Activated CD4-positive, alpha-beta T cell treated with anti-CD3 and anti-CD28 coated beads, Interleukin-10, Interleukin-2, amounts not matched to agents 100 ng/mL and 50 ng/mL, durations not matched to agents 16 hours and 8 hours (primary cell): ENCODE measurements at places on chromosomes 7 and 10.

- no peak for DNase-seq
These were observed 92.4 kb upstream of the KMT2E start for GRCh38 chr7:104921596-104921995.

DNA sequence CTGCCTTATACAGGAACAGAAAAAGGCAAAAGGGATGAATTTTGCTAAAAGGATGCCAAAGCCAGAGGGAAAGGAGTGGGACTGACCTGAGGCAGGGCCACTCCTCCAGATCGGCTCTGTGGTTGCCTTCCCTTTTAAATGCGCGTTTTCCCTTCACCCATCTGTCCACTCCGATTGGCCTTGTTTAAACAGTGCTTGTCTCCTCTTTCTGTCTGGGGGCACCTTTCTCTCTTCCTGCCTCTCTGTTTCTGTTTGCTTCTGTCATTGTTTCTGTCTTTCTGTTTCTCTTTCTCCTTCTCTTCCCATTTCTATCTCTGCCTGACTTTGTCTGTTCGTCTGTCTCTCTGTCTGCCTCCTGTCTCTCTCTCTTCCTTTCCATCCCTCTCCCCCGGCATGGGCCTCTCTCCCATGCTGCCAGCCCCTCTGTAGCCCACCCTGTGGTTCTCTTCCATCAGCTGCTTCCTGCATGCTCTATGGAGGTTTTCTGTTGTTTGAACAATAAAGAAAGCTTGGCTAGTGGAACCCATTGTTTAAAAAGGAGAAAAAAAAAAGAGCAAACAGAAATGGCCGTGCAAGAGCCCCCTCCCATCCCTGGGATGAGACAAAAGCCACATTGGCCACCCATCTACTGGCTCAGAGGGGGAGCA lies 29.5 kb upstream of the HSPB1 start:
- no peak for DNase-seq

DNA sequence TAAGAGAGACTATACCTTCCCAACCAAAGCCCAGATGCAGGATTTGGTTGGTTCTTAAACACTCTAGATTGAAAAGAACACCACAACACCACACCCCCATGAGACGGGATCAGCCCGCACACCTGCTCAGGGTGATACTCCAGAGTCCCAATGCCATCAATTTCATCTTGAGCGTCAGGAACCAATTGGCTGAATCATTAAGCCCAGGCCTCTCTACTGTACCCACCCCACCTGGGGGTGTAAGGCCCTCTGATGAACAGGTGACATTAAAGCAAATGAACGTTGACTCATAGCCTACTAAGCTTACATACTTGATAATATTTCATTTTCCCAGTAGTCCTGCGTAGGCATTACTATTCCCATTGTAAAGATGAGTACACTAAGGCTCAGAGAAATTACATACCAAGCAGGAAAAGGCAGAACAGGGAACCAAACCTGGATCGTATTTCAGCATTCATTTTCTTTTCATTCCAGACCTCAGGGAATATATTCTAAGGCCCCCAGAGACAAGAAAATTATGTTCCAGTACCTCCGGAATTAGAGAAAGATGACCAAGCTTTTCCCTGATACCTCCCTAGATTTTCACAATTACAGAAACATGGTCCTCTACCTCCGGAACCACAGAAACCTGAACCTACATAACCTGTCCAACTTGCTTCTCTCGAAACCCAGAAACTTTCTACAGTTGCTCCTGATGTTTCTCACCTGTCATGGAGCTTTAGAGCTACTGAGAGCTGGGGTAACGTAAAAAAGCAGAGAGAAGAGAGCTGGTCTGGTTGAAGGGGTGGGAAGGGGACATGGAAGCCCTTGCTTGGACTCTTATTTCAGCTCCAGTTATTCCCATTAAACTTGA lies 43.1 kb upstream of the KDM7A start:
- no peak for DNase-seq

- DNase-seq: no peak
These were observed 77.3 kb upstream of the SVIL start for GRCh38 chr10:29712108-29712507.

- DNase-seq: no peak
These were observed 33.0 kb upstream of the NOBOX start for GRCh38 chr7:144436500-144436899.

GRCh38 chr10:53886325-53887300 lies 914.4 kb downstream of the PCDH15 start:
- no peak for DNase-seq

- no peak for DNase-seq
These were observed 165.6 kb upstream of the PRR15 start for GRCh38 chr7:29398011-29398410.

- no peak for DNase-seq
These were observed 115.4 kb downstream of the RPS24 start for GRCh38 chr10:78148961-78149612.

DNA sequence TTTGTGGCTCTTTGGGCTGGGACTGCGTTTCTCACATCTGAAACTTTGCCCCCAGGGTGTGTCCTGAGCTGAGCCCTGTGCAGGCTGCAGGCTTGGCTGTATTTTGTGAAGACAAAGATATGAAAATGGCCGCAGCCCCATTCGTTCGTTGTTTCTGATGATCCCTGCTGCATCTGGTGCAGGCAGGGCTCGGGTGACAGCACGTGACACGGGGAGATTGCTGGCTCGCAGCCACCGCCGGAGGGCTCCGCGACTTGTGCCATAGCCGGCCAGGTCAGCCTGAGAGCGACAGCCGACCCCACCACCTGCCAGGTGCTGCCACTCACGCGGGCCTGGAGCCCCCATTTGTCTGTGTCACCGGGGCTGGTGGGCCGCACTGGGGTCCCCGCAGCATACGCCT lies 81.3 kb downstream of the ZRANB1 start:
- no peak for DNase-seq

GRCh38 chr7:146591976-146592375 lies 475.4 kb downstream of the CNTNAP2 start:
- DNase-seq: no peak

DNA sequence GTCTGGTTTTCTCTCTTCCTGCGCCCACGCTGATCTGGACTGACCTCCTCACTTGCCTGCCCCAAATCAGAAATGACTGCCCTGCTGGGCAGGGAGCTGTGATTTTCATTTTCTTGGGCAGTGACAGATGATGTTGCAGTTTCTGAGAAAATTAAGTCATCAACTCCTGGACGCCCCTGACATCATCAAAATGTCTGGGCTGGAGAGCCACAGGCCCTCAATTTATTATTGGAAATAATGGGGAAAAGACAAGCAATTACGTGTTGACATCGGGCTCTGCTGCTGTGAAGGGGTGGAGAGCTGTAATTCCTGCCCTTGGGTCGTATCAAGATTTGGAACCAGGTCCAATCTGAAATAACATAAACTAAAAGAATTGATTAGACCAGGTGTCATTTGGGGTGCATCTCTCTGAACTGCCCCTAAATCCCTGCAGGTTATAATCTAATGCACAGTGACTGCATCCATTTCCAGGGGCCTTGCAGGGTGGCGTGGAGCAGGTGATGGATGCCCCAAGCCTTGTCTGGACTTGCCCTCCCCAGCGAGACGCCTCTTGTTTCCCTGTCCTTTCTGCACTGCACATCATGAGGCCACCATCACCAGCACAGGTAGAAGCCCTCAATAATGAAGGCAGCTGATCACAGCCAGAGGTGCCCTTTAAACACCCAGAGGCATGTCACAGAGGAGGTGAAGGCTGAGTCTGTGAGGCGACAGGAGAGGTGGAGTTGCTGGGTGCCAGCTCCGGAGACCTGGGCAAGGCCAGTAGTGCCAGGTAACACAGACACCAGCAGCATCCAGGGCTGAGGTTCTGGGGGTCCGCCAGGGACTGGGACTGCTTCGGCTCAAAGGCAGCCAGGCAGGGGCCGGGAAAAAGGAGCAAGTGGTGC lies 98.7 kb downstream of the HTR5A start:
- no peak for DNase-seq

- no peak for DNase-seq
These were observed 19.8 kb downstream of the PANK1 start for GRCh38 chr10:89625041-89625765.

GRCh38 chr10:116970050-116970449 lies 34.9 kb downstream of the SHTN1 start:
- no peak for DNase-seq

DNA sequence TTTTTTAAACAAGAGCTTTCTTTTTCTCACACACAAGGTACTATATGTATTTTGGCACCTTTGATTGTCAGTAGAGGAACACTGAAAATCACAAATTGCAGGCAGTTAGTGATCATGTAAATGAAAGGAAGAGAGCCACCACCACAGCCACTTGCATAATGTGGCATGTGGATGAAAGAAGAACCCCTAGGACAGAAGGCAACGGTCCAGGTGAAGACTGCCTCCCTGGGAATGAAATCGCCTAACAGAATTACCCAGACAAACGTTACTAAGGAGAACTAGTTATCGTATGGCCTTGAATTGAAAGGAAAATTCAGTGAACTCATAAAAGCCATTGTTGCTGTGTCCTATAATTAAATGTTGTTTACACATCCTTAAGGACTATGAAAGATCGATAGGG lies 41.2 kb upstream of the PTPRZ1 start:
- DNase-seq: no peak

GRCh38 chr10:99569253-99569939 lies 36.7 kb downstream of the NKX2-3 start:
- DNase-seq: no peak

DNA sequence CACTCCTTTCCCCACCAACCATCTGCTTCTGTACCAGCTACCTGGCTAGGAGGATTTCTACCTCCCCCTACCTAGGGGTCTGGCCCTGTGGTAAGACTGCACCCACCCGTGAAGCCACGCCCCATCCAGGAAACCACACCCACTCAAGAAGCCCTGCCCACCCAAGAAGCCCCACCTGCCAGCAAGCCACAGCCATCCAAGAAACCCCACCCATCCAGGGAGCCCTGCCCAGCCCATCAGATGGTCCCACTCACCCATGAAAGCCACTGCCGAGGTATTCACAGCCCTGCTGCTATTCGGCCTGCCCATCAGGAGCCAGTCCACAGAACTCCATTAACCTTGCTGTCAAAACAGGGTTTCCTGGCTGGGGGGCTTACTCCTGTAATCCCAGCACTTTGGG lies 15.6 kb upstream of the MUC3A start:
- DNase-seq: no peak

- no peak for DNase-seq
These were observed 980 bp downstream of the ADAMTS14 start for GRCh38 chr10:70673043-70673928.

DNA sequence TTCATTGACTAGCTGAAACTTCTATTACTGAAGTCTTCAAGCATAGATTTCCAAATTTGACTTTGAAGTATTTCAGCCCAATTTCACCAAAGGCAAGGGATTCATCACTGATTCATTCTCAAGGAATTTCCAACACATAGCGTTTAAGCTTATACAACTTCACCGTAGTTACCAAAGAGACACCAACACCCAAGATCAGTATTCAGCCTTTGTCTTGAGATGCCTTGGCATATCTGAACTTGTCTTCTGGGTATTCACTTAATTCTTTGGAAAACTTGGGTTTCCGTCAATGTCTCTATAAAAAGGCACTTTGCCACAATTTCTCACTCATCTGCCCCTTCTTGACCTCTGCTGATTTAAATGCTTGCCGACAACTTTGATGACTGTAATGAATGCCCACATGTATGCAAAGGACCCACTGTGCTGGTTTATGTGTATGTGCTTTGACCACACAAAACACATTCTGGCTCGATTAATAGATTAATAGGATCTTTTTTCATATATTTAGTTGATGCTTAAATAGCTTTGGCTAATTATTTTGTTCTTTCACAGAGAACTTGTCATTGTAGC lies 49.6 kb downstream of the TES start:
- DNase-seq: no peak

- DNase-seq: no peak
These were observed 851 bp downstream of the TMEM254 start for GRCh38 chr10:80079312-80079719.

- DNase-seq: no peak
These were observed 110.5 kb downstream of the PAXIP1 start for GRCh38 chr7:154892459-154892858.

- DNase-seq: no peak
These were observed 18.9 kb downstream of the PLEKHS1 start for GRCh38 chr10:113770346-113770745.

DNA sequence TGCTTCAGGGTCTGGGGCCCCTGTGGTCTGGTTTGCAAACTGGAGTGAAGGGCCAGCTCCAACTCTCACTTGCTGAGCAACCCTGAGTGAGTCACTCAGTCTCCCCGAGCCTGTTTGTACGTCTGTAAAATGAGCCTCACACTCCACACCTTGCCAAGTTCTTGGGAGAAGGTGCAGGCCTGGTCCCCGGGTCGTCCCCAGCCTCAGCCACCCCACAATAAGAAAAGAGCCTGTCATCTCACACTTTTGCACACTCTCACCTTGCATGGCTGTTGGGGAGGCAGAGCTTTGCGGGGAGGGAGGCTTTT lies 5.2 kb downstream of the GRIFIN start:
- DNase-seq: no peak

- no peak for DNase-seq
These were observed 94.3 kb downstream of the ZNF248 start for GRCh38 chr10:37763132-37763531.

DNA sequence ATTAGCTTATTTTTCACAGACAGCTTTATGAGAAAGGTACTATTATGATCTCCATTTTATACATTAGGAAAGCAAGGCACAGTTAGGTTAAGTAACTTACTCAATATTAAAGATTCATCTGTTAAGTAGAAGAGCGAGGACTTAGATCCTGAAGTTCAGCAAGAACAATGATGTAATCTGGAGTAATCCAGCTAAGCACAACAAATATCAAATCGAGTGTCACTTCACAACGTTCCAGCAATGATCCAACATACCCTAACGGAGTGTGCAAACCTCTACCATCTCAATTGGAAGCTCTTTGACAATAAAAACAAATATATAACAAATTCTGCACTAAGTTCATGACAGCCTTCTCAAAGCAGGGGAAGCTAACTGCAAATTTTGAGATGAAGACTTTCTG lies 121.3 kb downstream of the CALCR start:
- no peak for DNase-seq

GRCh38 chr7:42693722-42694121 lies 218.1 kb downstream of the C7orf25 start:
- DNase-seq: no peak

DNA sequence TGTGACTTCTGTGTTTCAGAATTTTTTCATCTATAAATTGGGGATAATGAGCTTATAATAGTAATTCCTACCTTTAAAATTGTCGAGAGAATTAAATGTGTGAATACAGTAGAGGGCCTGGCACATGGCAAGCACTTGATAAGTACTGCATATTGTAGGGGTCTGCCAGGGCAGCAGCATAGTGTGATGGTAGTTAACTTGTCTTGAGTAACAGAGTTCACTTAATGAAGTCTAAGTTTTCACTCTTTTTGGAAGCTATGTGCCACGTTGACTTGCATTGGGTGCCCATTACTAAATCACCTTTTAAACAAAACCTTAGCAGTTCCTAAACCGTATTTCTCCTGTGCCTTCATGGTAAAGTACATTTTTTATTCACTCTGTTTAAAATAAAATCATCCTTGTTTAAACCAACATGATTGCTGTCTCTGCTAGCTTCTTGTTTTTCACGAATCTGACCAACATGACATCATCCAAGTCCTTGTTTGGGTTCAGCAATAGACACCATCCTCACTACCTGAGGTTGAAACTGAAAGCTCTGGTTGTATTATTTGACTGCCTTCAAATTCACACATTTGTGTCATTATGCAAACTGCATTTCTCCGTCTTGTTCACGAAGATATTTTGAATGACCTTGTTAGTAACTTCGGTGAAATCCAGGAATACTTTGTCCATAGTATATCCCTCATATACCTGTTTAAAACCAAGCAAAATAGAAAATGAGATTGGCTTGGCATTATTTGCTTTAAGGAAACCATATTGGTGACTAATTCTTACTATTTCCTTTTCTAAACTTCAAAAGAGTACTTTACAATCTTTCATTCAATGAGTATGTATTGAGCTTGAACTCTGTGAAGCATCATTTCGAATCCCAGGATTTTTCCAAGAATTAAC lies 340.2 kb downstream of the SUGCT start:
- peak; percentile 46 for DNase-seq
